ENCODE measurements at places on chromosomes 1 and 21. TPM values are rescaled to one million over a fixed set of nuclear protein-coding genes. Genes with fewer than 3 reads are reported as not detected.

PGLYRP3 gene
- polyA plus RNA-seq = not detected

CAMK1G gene
- 0.81 TPM for polyA plus RNA-seq

- DNase-seq = no peak
Observed at GRCh38 chr1:212537610-212538009, 71.0 kb upstream of the ATF3 start.

- DNase-seq = no peak
Observed at GRCh38 chr1:30664103-30664755, 59.2 kb downstream of the MATN1 start.

All from BJ (cell line).